ENCODE measurements at places on chromosomes 5 and 9. TPM values are rescaled to one million over a fixed set of nuclear protein-coding genes. Genes with fewer than 3 reads are reported as not detected.

- DNase-seq, result no peak
Measured at GRCh38 chr9:21943464-21943863, 50.7 kb downstream of the CDKN2A start.

DNA sequence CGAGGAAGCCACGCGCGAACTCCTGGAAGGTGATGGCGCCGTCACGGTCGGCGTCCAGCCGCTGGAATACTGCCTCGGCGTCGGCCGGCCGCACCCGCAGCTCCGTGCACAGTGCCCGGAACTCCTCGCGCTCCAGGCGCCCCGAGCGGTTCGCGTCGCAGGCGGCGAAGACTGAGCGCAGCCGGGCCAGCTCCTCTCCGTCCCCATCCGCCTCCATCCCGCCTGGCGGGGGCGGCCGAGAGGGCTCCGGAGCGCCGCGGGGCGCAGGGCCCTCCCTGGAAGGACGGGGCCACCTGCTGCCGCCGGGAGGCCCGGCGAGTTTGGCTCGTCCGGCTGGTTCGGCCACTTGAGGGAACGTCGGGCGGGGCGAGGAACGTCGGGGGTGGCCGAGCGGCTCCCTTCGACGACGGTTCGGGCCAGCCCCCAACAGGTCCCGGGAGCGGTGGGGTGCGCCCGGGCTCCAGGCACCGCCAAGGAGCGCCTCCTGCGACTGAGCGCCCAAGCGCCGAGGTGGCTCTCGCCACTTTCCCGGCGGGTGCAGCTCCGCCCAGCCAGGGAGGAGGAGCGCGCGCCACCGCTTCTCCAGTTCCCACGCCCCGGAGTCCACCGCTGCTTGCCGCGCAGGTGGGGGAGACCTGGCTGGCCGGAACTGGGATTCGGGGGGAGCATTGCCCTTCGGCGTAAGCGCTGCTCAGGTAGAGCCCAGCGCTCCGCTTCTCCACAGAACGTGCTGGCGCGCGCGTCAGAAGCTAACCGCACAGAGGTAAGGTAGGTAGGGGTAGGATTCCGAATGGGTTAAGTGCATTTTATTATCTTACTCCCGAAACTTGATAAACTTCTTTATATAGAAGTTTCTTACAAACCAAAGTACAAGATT lies at the start of gene RASEF:
RASEF (minus strand) TSS at position 492 of the 877 bp plus-strand sequence; CDS start at position 217, 275 bp downstream.
- no peak for DNase-seq

PCDHGA7 gene
- not detected for total RNA-seq

PROB1 gene
- 5.2 TPM for total RNA-seq

- DNase-seq, result no peak
Measured at GRCh38 chr9:18124760-18125159, 349.2 kb upstream of the ADAMTSL1 start.

- DNase-seq, result no peak
Measured at GRCh38 chr5:174165406-174165805, 119.9 kb downstream of the NSG2 start.

ANKRD20A1 gene
- total RNA-seq, result 1.2 TPM

GRCh38 chr9:694403-695154 lies 146.9 kb upstream of the DMRT1 start:
- DNase-seq, result no peak

GRCh38 chr5:167819406-167819805 lies 472.0 kb upstream of the WWC1 start:
- DNase-seq, result no peak

TAL2 gene
- 0.39 TPM for total RNA-seq

GRCh38 chr9:35488021-35488420 lies 1.9 kb upstream of the RUSC2 start:
- DNase-seq, result no peak

DNA sequence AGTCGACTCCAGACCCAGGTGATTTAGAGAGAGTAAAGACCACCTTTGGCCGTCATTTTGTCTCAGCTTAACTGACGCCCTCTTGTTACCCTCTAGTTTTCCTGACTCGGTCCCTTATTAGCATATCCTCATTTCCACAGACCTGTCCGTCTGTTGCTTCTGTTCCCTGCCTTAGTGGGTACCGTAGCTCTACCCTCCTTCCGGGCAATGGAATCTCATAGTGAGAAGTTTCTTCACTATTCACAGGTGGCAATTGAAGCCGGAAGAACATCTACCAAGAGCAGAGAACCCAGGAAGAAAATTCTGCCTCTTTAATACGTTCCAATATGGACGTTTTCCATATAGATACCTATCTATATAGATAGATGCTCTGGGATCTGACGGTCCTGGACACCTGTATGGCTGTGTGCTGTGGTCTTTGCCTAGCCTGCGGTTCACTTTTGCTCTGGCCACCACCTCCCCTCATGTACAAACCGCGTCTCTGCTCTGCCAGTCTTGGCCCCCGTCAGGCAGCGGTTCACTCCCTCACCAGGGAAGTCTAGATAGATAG lies 652 bp upstream of the TMEM161B start:
- peak; percentile 32 for DNase-seq

- no peak for DNase-seq
Measured at GRCh38 chr5:93915142-93915553, 173.7 kb upstream of the POU5F2 start.

- no peak for DNase-seq
Measured at GRCh38 chr5:30502277-30502676, 691.2 kb upstream of the CDH6 start.

GRCh38 chr5:1831677-1832313 lies 30.6 kb downstream of the NDUFS6 start:
- DNase-seq, result no peak

- peak; percentile 47 for DNase-seq
Measured at GRCh38 chr9:98365227-98365669, 109.8 kb upstream of the TBC1D2 start.

KIF24 gene
- total RNA-seq, result 11.4 TPM

DNA sequence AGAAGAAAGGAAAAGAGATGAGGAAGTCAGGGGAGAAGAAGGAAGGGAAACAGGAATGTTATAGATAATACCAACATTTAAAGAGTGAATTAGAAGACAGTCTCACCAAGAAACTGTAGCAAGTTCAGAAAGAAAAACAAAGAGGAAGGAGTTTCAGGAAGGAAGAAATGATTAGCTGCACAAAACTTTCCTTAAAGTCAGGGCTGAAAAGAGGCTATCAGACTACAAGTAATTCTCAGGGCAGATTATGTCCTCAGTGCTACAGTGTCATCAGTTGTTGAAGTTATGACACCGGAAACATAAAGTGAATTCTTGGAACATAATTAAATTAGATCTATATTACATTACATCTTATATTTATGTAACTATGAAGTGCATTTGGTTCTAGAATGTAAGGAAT lies 226.9 kb downstream of the ARRDC3 start:
- no peak for DNase-seq

DNA sequence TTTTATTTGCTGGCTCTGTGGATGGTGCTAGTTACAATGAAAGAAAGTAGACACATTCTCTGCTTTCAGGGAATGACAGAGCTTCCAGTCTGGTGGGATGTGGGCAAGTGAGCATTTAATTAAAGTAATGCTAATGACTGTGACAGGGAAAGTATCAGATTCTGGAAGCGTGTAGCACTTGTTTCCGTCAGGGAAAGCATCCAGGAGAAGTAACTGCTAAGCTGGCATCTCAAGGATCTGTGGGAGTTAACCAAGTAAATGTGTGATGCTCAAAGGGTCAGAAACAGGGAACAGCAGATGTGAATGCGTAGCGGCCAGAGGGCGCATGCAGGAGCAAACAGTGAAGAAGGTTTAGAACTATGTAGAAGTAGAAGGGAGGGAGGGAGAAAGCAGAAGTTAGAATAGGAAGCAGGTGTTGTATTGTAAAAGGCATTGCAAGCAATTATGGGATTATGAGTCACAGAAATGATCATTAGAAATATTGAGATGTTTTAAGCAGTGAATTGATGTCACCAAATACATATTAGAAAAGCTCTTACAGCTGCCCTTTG lies 12.2 kb downstream of the KLHL9 start:
- DNase-seq, result no peak

DNA sequence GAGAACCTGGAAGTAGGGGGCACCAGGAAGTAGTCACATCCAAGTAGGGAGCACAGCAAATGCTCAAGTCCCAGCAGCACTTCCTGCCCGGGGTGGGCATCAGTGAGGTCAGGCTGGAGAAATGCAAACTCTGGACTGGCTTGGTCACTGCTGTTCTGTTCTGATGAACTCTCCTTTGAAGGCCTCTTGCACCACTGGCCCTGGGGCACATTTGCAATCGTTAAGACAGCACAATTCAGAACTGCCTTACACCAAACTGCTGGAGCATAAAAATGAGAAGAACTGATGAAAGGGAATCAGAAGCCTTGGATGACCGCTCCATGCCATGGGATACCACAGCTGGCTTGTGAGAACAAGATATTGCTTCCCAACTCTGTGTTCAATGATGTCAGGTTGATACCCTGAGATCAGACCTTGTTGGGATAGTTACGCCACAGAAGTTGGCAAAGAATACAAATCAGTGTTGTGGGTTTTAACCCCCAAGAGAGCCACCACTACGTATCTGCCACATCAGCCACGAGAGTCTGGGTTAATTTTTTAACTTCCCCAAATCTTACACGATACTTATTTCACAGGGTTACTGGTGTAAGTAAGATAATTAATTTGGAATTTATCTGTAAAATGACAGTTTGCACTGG lies 42.3 kb upstream of the ZSWIM6 start:
- DNase-seq, result no peak

DNA sequence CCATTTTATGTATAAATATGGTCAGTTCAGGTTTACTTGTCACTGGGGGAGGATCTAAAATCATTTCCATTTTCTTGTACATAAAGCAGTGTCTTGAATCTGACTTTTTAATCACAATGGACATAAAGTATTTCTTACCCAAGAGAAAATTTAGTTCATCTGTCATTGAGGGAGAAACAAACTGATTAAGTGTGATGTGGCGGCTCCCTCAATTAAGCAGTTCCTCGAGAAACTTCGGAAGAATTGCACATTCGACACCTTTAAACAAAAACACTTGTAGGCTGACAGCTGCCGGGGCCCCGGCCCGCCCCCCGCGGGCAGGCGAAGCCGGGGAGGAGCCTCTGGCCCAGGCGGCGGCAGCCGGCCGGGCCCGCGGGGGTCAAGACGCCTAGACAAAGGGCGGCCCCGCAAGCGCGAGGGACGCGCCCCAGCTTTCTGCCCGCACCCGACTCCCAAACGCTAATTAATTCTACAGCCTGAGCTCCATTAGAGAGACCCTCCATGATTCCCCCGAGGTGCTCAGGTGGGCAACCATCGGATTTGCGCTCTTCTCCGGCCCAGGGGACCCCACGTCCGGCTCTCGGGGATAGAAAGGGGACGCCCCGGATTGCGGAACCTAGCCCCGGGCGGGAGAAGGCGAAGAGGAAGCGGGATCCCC lies 750 bp downstream of the TRIM36 start:
- DNase-seq, result no peak

- no peak for DNase-seq
Measured at GRCh38 chr5:34501840-34502239, 154.3 kb upstream of the RAI14 start.

DNA sequence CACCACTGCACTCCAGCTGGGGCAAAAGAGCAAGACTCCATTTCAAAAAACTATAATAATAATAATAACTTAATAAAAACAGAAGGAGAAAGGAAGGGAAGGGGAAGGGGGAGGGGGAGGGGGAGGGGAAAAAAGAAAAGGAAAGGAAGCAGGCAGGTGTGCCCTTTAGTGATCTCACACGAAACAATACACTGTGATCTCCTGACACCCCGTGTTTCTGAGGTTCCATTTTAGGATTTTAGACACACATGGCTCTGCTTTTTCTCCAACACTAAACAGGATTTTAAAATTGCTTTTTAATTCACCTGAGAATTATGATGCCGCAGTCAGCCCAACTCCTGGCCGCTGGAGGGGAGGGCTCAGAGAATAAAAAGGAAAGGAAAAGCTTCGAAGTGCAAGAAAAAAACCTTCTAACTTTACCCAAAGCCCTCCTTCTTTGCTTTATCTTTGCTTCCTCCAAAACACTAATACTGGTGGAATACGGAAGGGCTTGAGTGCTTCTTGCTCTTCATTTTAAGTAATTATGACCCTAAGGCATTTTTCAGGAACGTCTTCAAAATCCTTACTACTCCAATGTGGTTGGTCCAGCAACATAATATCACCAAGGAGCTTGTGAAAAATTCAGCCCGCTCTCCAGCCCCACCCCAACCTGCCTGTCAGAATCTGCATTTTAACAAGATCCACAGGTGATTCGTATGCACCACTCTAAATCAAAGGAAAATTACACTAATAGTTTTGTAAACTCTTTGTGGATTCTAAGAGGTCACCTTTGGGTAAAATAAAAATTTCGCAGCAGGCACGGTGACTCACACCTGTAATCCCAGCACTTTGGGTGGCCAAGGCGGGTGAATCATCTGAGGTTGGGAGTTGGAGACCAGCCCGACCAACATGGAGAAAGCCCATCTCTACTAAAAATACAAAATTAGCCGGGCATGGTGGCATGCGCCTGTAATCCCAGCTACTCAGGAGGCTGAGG lies 66.0 kb downstream of the MYO10 start:
- DNase-seq, result no peak

- DNase-seq, result no peak
Measured at GRCh38 chr5:143117821-143118220, 285.7 kb downstream of the NR3C1 start.

GRCh38 chr9:113536483-113537228 lies 73.1 kb downstream of the RGS3 start:
- DNase-seq, result no peak

GRCh38 chr9:6413365-6414246 lies 607 bp downstream of the UHRF2 start:
- peak; percentile 46 for DNase-seq

LCN15 gene
- total RNA-seq, result not detected

- DNase-seq, result no peak
Measured at GRCh38 chr9:84731696-84732095, 62.2 kb downstream of the NTRK2 start.

GRCh38 chr9:114611516-114612271 lies 603 bp downstream of the TMEM268 start:
- DNase-seq, result peak; percentile 47

- DNase-seq, result no peak
Measured at GRCh38 chr5:60583616-60584015, 116.3 kb downstream of the DEPDC1B start.
